Myocyte (in vitro differentiated cells): ENCODE measurements at places on chromosomes 2 and 18. TPM values are rescaled to one million over a fixed set of nuclear protein-coding genes. Genes with fewer than 3 reads are reported as not detected.
A peak's percentile ranks its signal among the peaks of the same experiment; 100 is the strongest.

ZBTB7C gene
- total RNA-seq = 16.4 and 26.6 TPM in 2 replicates

GRCh38 chr2:103773884-103774283 is 1012.1 kb downstream of the TMEM182 start:
- DNase-seq = no peak

DNA sequence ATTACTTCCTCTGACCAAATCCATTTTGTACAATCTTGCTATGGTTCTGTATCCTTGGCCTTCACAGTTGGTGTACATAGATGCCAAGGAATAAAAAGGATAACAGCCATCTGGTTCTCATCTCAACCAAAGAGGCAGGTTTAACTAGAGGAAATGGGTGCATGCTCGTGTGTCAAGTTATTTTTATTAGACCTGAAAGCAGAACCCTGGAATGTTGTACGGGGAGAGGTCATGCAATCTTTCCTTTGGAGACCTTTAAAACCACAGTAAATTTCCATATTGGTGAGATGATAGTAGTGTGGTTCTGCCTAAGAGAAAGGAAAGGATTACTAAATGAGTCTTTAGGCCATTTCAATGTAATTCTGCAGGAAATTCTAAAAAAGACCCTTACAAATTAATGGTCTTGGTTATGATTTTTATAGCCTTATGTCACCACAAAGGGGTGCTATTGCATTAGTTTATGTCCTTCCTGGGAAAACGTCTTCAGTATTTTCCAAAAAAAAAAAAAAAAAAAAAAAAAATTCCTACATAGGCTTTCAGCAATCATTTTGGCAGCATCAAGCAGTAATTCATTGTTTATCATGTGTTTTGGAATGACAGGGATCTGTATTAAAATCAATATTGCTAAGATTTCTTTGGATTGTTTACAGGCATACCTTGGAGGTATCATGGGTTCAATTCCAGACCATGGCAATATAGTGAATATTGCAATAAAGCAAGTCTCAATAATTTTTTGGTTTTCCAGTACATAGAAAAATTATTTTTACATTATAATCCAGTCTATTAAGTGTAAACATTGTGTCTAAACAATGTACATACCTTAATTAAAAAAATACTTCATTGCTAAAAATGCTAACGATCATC is 270.8 kb downstream of the NYAP2 start:
- peak; percentile 62 for DNase-seq

DNA sequence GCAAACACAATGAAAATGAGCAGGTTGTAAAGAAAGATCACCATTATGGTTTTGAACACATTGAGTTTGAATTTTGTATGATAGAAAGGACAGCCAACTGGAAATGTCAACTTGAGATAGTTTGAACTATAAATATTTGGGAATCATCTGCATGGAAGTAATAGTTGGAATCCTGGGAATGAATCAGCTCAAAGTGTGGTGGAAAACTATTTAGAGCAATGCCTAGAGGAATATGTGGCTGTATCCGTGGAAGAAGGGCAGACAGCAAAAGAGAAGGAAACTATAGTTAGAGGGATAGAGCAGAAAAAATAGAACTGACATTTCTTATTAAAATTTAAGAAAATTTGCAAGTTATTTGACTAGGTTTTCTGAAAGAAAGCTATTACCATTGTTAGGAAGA is 112.5 kb upstream of the OTX1 start:
- peak; percentile 29 for DNase-seq
